ENCODE measurements at places on chromosomes 7 and 10.

DNA sequence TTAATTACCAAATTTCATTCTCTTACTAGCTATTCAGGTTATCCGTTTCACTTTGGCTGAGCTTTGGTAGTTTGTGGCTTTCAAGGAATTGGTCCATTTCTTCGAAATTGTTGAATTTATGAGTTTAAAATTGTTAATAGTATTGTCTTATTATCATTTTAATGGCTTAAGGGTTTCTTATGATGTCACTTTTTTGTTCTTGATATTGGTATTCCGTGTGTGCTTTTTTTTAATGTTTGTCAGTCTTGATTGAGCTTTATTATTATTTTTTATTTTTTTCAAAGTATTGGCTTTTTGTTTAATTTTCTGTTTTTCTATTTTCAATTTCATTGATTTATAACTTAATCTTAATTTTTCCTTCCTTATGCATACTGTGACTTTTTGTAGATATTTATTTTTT, 25.9 kb downstream of the FRG2B start:
- no peak for DNase-seq

DNA sequence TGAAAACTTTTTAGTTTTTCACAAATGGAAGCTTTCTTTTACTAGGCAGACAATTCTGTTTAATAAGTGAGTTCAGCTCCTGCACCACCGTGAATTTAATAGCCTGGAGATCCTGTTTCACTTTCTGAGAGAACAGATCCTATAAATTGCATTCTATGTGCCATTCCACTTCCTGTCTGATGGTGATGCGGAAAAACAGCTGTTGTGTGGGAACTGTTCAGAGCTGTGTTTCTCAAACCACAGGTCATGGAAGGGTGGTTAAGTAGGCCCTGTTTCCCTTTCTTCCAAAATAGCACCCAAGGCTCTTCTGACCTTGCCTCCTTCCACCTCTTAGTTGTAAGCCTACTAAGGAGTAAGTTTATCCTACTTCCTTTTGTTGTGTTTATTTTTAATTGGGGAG, 97.2 kb upstream of the DKK1 start:
- no peak for DNase-seq

- DNase-seq, result no peak
Measured at GRCh38 chr10:132269266-132270230, 38.2 kb downstream of the STK32C start.

DNA sequence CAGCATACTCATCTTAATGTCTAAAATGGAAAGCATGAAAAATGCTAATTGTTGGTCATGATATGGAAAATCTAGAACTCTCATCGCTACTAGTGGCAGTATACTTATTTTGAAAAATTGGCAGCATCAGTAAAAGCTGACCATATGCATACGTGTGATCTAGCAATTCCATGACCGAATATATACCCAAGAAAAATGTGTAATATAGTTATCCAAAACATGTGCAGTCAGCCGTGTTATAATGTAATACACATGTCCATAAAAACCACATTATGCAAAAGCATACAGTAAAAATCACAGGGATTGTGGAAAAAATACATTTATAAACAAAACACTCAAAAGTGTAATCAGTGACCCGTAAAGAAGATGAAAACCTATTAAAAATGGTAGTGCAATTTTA, 439.0 kb downstream of the SH2D4B start:
- DNase-seq, result no peak

DNA sequence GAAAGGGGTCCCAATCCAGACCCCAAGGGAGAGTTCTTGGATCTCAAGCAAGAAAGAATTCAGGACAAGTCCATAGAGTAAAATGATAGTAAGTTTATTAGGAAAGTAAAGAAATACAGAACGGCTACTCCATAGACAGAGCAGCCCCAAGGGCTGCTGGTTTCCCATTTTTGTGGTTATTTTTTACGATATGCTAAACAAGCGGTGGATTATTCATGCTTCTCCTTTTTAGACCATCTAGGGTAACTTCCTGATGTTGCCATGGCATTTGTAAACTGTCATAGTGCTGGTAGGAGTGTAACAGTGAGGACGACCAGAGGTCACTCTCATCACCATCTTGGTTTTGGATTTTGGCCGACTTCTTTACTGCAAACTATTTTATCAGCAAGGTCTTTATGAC, 1033.4 kb downstream of the SORCS3 start:
- DNase-seq, result no peak

- DNase-seq, result no peak
Measured at GRCh38 chr10:47087667-47088066, 176.4 kb downstream of the PTPN20 start.

DNA sequence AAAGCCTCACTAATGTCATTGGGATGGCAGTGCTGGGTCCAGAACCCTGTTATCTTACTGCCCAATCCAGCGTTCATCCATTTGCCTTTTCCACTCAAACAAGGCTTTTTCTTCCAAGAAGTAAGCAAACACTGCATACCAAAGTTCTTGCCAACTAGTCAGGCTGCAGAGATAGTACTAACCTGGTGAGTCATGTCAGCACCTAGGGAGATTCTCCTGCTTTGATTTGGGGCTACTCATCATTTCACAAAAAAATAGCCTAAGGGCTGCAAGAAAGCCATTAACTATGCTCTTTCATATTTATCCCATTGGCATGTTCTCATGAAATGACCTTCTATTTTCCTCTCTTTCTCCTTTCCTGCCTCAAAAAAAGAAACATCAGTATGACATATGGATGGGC, 142.6 kb downstream of the TWIST1 start:
- DNase-seq, result no peak

- no peak for DNase-seq
Measured at GRCh38 chr10:33897291-33897752, 562.9 kb upstream of the NRP1 start.
